Ascending aorta (tissue), 2 donors: ENCODE measurements at places on chromosomes 3 and 15. TPM values are rescaled to one million over a fixed set of nuclear protein-coding genes. Genes with fewer than 3 reads are reported as not detected.

- H3K4me1 ChIP-seq = peaks cover 14% of the 10 kb centered on the region
- no peaks in the 10 kb centered on the region for H3K36me3 ChIP-seq
- no peaks in the 10 kb centered on the region for H3K27me3 ChIP-seq
- DNase-seq = no peak
Measured at GRCh38 chr3:114626751-114627150, 332.9 kb downstream of the TIGIT start.

GRCh38 chr3:146712806-146713205 is 107.7 kb upstream of the PLSCR5 start:
- H3K27ac ChIP-seq = no peak overlapping the region
- no peaks in the 10 kb centered on the region for H3K27me3 ChIP-seq
- no peak overlapping the region for H3K4me3 ChIP-seq
- H3K4me1 ChIP-seq = no peaks in the 10 kb centered on the region
- H3K36me3 ChIP-seq = no peaks in the 10 kb centered on the region

GRCh38 chr3:2154621-2155020 is 56.0 kb downstream of the CNTN4 start:
- no peaks in the 10 kb centered on the region for H3K27me3 ChIP-seq
- H3K36me3 ChIP-seq = no peaks in the 10 kb centered on the region

DNA sequence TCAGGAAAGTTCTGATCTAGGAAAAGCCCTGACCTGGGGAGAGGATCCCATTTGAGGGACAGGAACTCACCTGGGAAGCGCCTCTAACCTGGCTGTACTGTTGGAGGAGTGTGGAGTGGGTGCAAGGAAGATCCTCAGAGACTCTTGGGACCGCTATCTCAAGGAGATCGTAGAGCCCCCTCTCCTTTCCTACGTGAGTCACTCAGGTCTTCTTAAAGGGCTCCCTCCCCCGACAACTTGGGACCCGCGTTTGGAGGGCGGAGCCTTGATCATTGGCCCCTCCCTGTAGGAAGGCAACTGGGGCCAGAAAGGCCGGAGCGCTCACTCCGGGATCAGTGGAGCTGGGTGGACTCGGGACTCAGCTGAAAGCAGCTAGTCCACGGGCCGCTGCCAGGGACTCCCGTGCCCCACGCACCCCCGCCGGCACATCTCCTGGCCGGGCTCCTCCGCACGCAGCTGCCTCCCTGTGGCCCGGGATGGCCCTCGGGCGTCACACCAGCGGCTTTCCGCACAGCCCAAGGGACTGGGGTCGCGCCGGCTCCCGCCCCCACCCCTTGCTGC is 520 bp downstream of the SLC26A6 start:
- H3K27me3 ChIP-seq = no peaks in the 10 kb centered on the region
- peak overlapping the region; percentile 97 for H3K4me3 ChIP-seq
- no peak for DNase-seq
- peak overlapping the region; percentile 81 for H3K27ac ChIP-seq
- H3K4me1 ChIP-seq = no peaks in the 10 kb centered on the region

DNA sequence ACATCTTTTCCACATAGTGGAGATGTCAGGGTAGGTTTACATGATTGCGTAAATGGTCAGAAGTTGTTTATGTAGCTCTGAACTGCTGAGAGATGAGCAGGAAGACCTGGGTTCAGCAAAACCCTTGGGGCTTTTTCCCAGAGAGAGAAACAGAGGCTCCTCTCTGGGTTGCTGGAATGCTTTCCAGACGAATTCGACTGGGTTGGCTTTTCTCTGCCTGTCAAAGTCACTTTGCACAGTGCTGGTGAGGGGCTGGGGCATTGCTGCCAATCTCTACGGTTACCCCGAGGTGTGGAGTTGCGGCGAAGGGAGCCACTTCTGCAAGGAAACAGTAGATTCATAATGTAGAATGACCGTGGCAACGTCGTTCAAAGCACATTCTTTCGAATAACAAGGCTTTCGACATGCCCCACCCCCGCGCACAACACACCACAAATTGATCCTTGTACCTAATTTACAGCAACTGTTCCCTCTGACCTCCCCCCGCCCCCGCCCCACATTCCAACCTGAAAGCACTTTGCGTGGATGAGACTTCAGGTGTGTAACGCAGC is 950 bp upstream of the CNTN4 start:
- H3K4me3 ChIP-seq = peak overlapping the region; percentile 77
- no peaks in the 10 kb centered on the region for H3K4me1 ChIP-seq
- H3K27ac ChIP-seq = peak overlapping the region; percentile 93
- no peaks in the 10 kb centered on the region for H3K27me3 ChIP-seq
- DNase-seq = peak; percentile 65

- H3K27me3 ChIP-seq = no peaks in the 10 kb centered on the region
- DNase-seq = no peak
- no peaks in the 10 kb centered on the region for H3K36me3 ChIP-seq
Measured at GRCh38 chr3:87625876-87626275, 349.5 kb upstream of the POU1F1 start.

GRCh38 chr3:63051920-63052319 is 176.7 kb upstream of the CADPS start:
- H3K36me3 ChIP-seq = no peaks in the 10 kb centered on the region
- no peaks in the 10 kb centered on the region for H3K4me1 ChIP-seq
- no peak overlapping the region for H3K4me3 ChIP-seq
- H3K27ac ChIP-seq = no peak overlapping the region

DNA sequence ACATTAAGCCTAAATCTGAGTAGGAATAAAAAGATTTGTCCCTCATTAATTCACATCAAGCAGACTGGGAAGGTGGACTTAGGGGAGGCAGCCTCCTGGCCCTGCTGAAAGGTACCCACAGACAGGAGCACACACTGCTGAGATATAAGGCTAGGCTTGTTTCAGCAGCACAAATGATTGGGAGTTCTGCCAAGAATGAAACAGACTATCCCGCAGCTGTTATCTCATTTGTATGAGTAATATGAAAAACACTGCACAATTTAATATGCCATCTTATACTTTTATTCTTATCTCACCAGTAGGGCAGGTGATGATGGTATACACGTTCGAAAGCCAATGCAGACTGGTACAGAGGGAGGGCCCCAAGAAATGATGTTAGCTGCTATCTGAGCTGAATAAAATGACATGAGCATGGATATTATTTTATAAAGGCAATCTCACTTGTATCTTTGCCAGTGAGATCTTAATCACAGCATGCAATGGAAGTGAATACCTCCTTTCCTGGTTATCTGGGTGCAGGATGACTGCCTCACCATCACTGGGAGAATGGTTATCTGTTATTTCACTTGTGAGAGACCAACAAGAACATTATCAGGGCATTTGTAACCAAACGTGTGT is 258.7 kb upstream of the PPP2R3A start:
- H3K36me3 ChIP-seq = no peaks in the 10 kb centered on the region
- H3K4me3 ChIP-seq = no peak overlapping the region
- H3K27ac ChIP-seq = no peak overlapping the region
- H3K27me3 ChIP-seq = no peaks in the 10 kb centered on the region
- no peak for DNase-seq

- H3K27me3 ChIP-seq = no peaks in the 10 kb centered on the region
- no peaks in the 10 kb centered on the region for H3K36me3 ChIP-seq
- no peak for DNase-seq
- no peaks in the 10 kb centered on the region for H3K4me1 ChIP-seq
- H3K4me3 ChIP-seq = no peak overlapping the region
Measured at GRCh38 chr3:51799879-51800749, 21.1 kb upstream of the IQCF6 start.

- no peak for DNase-seq
- H3K36me3 ChIP-seq = no peaks in the 10 kb centered on the region
- H3K4me3 ChIP-seq = no peak overlapping the region
- H3K27ac ChIP-seq = no peak overlapping the region
Measured at GRCh38 chr15:84598993-84599392, 1.8 kb upstream of the ZSCAN2 start.

- no peak for DNase-seq
- H3K27ac ChIP-seq = peak overlapping the region; percentile 66
- no peaks in the 10 kb centered on the region for H3K27me3 ChIP-seq
- H3K36me3 ChIP-seq = no peaks in the 10 kb centered on the region
Measured at GRCh38 chr15:77506311-77507142, 85.8 kb downstream of the HMG20A start.

- DNase-seq = no peak
- H3K36me3 ChIP-seq = no peaks in the 10 kb centered on the region
- H3K4me3 ChIP-seq = peak within 1 kb of the TSS; percentile 66
- peaks cover 10% of the 10 kb centered on the region for H3K4me1 ChIP-seq
Measured at GRCh38 chr3:12288182-12289129, at the start of gene PPARG. PPARG (plus strand) TSS chr3:12289070; CDS start chr3:12379712, 90,642 bp downstream.

DNA sequence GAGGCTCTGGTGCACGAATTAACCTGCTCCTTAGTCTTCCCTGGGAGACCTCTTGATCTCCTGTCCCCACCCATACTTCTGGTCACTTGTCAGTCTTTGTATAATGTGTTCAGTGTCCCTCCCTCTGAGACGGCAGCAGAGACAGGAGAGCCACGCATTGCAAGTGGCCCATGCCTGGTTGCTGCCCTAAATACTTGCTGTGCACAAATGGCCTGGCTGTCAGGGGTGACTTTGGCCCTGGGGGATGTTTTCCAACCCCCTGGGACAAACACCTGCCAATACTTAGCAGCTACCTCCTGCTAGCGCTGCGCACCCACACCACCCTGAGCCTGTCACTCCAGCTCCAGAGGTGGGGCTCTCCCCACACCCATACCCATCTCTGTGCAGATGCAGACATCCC is 17.2 kb downstream of the KLF13 start:
- H3K4me3 ChIP-seq = peak overlapping the region; percentile 11
- H3K4me1 ChIP-seq = peaks cover 25% of the 10 kb centered on the region
- H3K36me3 ChIP-seq = peaks cover 10% of the 10 kb centered on the region
- DNase-seq = no peak
- peak overlapping the region; percentile 68 for H3K27ac ChIP-seq
- H3K27me3 ChIP-seq = no peaks in the 10 kb centered on the region

DNA sequence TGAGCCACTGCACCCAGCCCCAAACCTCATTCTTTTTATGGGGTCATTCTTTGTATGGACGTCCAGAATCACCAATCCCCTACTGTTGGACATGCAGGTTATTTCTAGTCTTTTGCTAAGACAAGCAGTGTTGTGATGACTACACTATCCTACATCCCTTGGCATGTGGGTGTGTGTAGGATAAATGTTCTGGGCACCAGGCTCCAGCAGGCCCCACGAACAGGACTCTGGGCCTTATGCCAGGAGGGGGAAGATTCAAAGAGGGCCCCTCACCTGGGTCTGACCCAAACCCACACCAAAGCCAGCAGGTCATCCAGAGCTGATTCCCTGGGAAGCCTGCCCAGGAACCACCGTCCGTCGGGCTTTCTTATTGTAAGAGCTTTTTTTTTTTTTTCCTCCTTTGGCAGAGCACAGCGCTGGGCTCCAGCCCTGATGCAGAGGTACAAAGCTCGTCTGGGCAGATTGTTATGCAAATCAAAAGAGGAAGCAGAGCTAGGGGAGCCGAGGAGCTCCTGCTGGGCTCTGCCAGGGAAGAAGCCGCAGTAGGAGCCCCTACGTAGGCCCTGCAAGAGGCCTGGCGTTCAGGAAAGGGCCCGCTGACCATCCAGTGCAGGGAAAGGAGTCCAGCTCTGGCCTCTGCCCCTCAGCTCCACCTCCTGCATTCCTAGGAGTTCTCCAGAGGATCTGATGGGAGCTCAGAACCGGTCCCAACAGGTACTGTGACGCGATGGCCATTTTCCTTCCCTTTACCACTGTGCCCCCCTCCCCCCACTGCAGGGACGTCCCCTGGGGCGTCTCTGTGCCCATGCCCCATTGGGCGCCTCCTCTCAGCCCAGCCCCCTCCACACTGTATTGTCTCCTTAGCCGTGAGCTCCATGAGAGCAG is 29.0 kb upstream of the FURIN start:
- H3K36me3 ChIP-seq = no peaks in the 10 kb centered on the region
- H3K4me3 ChIP-seq = no peak overlapping the region
- DNase-seq = no peak
- H3K27ac ChIP-seq = no peak overlapping the region
- no peaks in the 10 kb centered on the region for H3K4me1 ChIP-seq
- H3K27me3 ChIP-seq = no peaks in the 10 kb centered on the region

DNA sequence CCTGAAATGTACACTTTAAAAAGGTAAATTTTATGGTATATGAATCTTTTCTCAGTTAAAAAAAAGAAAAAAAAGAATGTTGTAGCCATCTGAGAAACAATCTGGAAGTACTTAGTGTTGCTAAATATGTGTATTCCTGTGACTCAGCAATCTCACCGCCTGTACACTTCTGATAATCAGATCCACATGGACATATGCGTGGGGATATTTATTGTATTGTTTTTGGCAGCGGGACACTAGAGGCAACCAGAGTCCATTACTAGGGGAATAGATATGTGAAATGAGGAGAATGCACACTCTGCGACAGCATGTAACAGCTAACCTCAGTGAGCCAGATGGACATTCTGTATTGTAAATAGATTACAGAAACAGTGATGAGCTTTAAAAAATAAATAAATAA is 65.4 kb downstream of the AQP9 start:
- no peak overlapping the region for H3K27ac ChIP-seq
- no peak overlapping the region for H3K4me3 ChIP-seq
- no peaks in the 10 kb centered on the region for H3K4me1 ChIP-seq

DNA sequence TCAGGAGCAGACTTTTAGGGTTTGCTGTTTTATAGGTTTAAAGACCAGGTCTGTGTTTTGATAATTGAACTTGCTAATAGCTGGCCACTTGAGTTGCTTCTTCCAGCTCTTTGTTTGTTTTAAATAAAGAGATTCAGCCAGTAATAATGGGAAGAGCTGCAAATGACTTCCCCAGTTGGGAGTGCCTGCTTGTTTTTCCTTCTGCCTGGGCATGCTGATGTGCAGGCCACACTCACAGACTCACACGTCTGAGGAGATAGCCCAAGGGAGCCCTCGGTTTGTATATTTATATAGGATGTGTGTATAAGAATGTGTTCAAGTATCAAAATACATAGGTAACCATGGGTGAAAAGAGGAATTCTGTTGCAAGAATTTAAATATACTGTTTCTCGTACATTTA is 78.2 kb upstream of the BOC start:
- DNase-seq = no peak
- no peaks in the 10 kb centered on the region for H3K36me3 ChIP-seq
- H3K4me3 ChIP-seq = no peak overlapping the region
- no peaks in the 10 kb centered on the region for H3K4me1 ChIP-seq
- H3K27ac ChIP-seq = no peak overlapping the region
- H3K27me3 ChIP-seq = no peaks in the 10 kb centered on the region

DNA sequence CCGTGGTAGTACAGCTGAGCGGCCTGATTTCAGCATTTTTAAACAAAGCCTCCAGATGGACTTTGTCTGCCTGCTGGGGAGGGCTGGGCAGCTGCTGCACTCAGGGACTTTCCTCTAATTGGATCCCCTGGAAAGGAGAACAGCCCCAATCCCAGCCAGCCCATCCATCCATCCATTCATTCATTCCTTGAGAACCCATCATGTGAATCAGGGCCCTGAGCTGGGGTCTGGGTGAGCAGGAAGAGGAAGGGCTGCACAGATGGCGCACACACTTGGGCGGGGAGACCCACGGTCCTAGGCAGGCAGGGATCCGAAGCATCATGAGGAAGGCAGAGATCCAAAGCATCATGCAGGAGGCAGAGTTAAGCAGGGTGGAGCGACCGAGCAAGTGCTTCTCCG is 45.7 kb downstream of the TPRA1 start:
- DNase-seq = no peak
- no peaks in the 10 kb centered on the region for H3K36me3 ChIP-seq
- H3K27ac ChIP-seq = no peak overlapping the region

Gene CPNE9
- not detected for total RNA-seq

Gene FAM174B
- 5.2 TPM for total RNA-seq

Gene GOLGA8Q
- total RNA-seq = not detected

Gene ECT2
- 27.1 TPM for total RNA-seq

Gene GRM7
- total RNA-seq = 4.8 TPM

Gene PLS1
- 1.8 TPM for total RNA-seq

Gene GOLGA8M
- 0.75 TPM for total RNA-seq

Gene CCNB2
- total RNA-seq = not detected

Gene RBP2
- not detected for total RNA-seq

Gene MELTF
- 21.6 TPM for total RNA-seq

Gene AADACL2
- total RNA-seq = not detected

Gene DAZL
- total RNA-seq = not detected

Gene STXBP5L
- not detected for total RNA-seq
